ENCODE measurements at places on chromosomes 5 and 9. TPM values are rescaled to one million over a fixed set of nuclear protein-coding genes. Genes with fewer than 3 reads are reported as not detected.

DNA sequence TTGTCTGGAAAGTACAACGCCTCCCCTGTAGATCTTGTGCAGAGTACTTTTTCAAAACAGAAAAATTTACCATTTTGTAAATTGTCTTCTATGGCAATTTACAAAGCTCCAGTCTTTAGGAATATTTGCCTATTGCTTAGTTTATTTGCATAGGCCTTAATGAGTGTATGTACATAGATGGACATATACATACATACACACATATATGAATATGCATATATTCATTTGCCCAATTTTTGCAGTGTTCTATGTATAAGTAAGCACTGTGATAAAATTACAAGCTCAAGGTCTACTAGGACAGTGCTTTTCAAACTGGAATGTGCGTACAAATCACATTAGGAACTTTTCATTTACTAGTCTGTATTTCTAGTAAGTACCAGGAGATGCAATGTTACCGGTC, 301.3 kb upstream of the SMARCA2 start:
- DNase-seq = no peak

GRCh38 chr5:167839065-167839464, 452.4 kb upstream of the WWC1 start:
- DNase-seq = no peak

GRCh38 chr5:109485030-109485429, 75.3 kb upstream of the PJA2 start:
- peak; percentile 8 for DNase-seq

GRCh38 chr9:123115146-123115913, 81.9 kb downstream of the GPR21 start:
- no peak for DNase-seq

- DNase-seq = no peak
These were observed 285.1 kb upstream of the CDH6 start for GRCh38 chr5:30908356-30908755.

DNA sequence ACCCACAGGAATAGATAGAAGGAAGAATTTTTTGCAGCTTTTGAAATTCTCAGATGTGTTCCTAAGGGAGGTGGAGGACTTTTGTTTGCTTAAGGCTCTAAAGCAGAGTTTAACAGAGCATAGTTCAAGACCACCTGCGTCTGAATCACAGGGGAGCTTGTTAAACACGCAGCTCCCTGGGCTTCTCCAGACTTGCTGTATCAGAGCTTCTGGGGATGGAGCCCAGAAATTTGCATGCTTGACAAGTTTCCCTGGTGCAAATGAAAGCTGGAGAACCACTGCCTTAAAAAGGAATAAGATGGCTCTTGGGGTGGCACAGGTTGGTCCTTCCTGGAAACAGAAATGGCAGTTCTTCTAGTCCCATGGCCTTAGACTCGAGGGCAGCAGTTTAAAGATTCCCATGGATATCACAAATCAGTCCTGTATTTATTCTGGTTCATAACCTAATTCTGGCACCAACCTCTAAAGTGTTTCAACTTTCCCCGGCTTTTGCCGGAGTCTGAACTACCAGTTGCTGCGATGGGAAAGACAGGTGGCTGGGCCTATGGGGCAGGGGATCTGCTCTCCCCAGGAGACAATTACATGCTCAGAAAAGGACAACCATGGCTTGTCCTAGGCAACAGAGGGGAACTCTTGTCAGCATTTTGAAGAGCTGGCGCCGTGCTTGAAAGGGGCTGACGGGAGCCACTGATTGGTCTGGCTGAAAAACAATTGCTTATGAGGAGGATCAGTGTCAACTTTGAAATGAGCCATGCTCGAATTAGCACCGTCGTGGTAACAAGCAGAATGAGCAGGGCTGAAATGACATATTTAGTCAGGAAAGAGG, 599.6 kb downstream of the CCDC171 start:
- DNase-seq = no peak

GRCh38 chr9:19114680-19115270, 12.1 kb upstream of the HAUS6 start:
- DNase-seq = no peak

DNA sequence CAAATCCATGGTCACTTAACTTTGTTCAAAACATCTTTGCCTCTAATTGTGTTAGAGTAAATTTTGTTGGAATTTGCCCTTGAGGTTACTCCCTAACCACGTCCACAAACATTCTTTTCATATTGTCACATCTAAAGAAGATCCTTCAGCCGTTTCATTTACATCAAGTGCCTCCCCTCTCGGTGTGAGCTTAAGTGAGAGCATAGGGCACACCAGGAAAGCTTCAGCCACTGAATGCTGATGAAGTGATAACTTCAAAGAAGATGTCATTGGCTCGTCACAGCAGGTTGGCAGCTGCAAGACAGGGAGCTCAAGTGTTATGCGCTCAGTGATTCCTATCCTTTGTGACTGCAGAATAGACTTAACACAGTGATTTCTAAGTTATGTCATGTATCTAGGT, 49.6 kb upstream of the ADAMTS19 start:
- no peak for DNase-seq

DNA sequence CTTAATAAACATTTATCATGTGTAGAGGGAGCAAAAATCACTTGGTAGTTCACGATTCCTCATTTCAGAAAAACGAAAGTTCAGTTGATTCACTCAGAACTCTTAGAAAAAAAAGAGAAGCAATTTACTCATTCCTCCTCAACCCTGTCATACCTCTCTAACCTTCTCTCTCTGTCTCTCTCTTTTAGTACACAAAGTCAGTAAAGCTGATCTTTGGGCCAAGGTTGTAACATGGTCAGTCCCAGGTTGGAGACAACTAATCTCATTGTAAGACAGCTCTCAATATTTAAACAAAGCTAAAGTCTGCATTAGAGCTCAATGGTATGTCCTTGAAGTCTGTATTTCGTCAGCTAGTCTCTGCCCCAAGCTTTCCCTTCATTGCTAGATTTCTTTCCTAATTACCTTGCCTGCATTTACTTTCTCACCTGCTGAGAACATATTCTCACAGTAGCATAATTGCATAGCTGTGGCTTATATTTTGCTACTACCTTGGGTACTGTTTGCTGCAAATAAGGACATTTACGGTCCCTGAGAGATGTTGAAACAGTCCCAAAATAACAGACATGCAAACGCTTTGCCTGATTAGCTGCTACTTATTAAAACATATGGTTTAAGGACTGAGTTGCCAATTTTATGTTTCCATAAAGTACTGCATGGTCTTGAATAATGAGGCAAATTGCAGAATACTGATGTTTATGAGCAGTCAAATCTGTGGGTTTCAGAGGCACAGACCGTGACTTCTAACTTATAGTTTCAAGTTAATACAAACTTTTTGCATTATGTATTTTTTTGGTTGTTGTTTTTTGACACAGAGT, 138.3 kb downstream of the GPBP1 start:
- DNase-seq = no peak

DNA sequence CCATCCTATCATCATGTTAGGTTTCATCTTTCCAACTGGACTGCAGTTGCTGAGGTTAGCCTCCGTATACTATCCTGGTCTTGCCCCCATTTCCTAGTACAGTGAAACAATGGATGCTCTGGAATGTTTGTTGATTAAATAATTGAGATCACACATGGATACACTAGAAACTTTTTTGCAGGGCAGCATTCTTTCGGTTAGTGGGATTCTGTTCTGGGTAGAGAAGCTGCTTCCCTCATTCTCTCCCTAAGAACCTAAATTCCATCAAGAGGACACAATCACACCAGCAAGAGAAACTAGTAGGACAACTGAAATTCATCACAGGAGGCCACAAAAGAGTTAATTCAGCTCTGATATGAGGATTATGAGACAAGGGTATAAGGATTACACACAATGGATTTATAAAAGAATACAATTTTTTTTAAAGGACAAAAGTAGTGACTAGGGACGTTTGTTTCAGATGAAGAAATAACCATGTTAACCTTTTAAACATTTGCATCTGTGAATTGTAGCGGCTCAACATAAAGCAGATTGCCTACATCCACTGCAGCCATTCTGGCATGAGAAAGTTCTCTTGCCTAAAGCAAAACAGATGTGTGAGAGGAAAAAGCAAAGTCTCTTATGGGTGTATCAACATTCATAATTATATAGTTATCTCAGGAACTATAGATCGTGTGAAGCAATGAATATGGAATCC, 162.7 kb upstream of the LHFPL2 start:
- peak; percentile 60 for DNase-seq

- no peak for DNase-seq
These were observed 70.0 kb upstream of the PPP1R26 start for GRCh38 chr9:135409286-135410200.

GRCh38 chr5:93280518-93280917, 300.5 kb downstream of the NR2F1-AS1 start:
- no peak for DNase-seq

DNA sequence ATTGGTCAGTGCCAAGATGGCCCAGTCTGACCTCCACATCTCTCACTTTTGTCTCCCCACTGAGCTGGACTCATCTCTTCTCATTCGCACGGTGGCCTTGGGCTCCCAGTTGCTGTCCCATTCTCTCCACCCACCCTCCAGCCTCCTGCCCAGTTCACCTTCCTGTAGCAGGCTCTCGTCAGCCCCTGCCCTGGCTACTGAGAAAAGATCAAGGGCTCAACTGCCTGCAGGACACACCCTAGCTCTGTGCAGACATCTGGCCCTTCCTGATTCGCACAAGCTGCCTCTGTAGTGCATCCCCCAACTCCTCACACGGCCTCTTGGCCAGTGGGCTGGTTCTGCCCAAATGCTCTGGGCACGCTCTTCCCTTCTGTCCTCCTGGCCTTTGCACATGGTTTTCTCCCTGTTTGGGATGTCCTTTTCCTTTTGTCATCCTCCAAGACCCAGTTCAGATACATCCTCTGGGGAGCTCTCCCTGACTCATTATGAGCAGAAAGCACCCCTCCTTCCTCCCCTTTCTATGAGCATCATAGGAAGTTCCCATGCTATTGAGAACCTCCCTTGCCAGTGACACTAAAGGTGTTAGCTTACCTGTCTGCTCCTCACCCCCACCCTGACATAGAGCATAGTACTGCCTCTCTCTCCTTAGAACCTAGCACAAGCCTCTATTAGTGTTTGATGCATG, 78.5 kb upstream of the TGFBR1 start:
- DNase-seq = no peak

GRCh38 chr9:88949961-88950340, 41.3 kb upstream of the S1PR3 start:
- peak; percentile 18 for DNase-seq

DNA sequence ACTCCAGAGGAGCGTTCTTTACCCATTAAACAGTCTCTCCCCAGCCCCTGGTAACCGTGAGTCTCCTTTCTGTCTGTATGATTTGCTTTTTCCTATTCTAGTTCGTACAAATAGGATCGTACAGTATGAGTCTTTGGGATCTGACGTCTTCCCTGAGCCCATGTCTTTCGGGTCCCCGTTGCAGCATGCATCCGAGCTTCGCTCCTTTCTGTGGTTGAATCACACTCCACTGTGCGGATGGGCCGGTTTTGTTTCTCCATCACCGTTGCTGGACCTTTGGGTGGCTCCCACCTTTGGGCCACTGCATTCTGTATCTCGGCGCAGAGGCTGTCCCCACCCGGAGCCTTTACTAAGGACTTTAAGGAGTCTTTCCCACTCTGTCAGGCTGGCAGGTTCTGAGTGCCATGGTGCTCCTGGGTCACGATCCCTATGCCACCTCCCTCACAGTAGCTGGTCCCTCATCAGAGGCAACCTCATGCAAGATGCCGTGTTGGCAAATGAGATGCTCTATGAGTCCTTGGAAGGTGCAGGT, 145.7 kb upstream of the COL5A1 start:
- DNase-seq = no peak

DNA sequence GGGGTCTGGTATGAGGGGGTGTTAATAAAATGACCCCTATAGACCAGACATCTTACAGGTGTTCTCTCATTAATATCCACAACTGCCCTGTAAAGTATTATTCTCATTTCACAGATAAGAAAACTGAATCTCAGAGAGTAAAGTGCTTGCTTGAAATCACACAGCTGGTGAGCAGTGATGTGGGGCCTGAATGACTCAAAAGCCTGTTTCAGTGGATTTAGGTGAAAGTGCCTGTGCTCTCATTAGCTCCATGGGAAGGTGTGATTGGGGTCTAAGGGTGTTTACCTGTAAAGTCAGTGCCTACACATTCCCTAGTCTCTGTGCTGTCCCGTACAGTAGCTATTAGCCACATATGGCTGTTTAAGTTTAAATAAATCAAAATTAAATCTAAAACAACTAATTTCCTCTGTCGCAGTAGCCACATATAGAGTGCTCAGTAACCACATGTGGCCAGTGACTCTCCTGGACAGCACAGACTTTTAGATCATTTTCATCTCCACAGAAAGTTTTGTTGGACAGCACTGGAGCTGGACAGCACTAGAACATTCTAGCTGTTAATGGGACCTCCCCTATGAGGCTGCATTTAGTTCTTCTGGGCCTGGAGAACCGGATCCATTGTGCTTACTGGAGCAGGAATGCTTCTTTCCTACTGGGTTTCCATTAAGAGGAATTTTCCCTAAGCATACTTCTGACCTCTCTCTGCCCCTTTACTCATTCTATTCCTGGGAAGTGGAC, 52.5 kb upstream of the SEMA6A start:
- DNase-seq = no peak

DNA sequence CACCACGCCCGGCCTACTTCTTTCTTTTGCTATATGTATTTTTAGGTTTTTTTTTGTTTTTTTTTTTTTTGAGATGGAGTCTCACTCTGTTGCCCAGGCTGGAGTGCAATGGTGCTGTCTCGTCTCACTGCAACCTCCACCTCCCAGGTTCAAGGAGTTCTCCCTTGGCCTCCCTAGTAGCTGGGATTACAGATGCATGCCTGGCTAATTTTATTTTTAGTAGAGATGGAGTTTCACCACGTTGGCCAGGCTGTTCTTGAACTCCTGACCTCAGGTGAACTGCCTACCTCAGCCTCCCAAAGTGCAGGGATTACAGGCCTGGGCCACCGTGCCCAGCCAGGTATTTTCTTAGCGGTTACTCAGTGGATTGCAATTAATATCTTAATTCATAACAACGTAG, 23.9 kb upstream of the C5orf24 start:
- no peak for DNase-seq

DNA sequence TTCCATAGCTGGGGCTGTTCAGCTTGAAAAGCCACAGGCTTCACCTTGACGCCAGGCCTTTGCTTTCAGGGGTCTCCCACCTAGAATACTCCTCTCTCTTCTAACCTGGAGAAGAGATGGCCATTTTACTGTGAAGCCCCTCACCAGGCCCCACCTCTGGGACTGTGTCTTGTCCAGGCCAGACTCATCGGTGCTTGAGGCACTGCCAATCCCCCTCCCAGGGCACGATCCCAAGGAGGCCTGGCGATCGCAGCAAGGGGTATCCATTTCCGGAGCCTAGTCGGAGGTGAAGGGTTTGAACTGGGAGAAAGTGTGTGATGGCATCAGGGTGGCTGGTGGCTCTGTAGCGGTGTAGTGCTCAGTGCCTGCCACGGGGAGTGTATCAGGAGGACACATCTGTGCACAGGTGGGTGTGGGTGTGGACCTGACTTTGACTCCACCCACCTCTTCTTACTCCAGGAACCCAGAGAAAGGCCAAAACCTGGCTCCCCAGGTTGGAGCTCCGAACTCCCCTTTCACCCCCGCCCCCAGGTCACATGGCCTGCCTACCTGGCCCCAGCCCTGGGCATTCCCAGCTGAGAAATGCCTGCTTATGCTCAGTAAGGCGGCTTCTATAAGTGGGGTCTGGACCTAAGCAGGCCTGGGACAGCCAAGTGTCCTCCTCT, 27.4 kb upstream of the ENHO start:
- DNase-seq = no peak

The LRRC70 gene
- total RNA-seq = 1.3 TPM

The ZBTB26 gene
- 4.3 TPM for total RNA-seq

The SPACA9 gene
- 2.2 TPM for total RNA-seq

The SVEP1 gene
- total RNA-seq = 81.2 TPM

The CDC25C gene
- total RNA-seq = 6.9 TPM
